ENCODE measurements at places on chromosomes 13 and 19.

DNA sequence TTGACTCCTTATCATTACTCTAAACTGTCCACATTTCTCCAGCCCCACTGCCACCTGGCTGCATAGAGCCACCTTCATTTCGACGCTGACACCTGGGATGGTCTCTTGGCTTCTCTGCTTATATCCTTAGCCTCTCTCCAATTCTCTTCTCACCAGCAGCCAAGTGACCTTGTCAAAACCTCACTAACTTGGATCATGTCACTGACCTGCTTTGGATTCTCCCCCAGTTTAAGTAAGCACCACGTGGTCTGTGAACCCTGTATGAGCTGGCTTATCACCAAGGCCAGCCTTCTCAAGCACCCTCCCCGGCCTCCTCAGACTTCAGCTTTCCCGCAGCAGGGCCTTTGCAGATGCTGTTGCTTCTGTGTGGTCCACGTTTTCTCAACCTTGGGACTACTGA lies 12.3 kb upstream of the GGACT start:
- H3K4me3 ChIP-seq, result no peak overlapping the region
- no peaks in the 10 kb centered on the region for H3K36me3 ChIP-seq
- DNase-seq, result no peak
- H3K4me1 ChIP-seq, result no peaks in the 10 kb centered on the region
- no peak overlapping the region for H3K27ac ChIP-seq

DNA sequence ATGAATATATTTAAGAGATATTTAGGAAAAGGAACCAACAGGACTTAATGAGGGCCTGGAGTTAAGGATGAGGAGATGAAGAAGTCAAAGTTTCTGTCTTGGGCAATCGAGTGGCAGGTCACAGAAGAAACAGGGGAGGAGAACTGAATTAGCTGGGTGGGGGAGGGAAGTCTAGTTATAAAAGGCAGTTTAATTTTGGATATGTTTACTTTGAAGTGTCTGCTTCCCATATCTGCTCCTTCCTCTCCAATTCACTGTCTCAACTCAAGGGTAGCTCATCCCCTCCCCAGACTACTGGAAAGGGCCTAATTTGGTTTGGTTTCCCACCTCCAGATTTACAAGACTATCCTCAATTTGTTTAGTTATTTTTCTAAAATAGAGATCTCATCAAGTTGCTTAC lies 195.9 kb downstream of the VWA8 start:
- no peaks in the 10 kb centered on the region for H3K4me1 ChIP-seq
- no peak overlapping the region for H3K27ac ChIP-seq
- no peak overlapping the region for H3K4me3 ChIP-seq
- H3K27me3 ChIP-seq, result no peaks in the 10 kb centered on the region
- no peak for DNase-seq
- no peaks in the 10 kb centered on the region for H3K36me3 ChIP-seq

DNA sequence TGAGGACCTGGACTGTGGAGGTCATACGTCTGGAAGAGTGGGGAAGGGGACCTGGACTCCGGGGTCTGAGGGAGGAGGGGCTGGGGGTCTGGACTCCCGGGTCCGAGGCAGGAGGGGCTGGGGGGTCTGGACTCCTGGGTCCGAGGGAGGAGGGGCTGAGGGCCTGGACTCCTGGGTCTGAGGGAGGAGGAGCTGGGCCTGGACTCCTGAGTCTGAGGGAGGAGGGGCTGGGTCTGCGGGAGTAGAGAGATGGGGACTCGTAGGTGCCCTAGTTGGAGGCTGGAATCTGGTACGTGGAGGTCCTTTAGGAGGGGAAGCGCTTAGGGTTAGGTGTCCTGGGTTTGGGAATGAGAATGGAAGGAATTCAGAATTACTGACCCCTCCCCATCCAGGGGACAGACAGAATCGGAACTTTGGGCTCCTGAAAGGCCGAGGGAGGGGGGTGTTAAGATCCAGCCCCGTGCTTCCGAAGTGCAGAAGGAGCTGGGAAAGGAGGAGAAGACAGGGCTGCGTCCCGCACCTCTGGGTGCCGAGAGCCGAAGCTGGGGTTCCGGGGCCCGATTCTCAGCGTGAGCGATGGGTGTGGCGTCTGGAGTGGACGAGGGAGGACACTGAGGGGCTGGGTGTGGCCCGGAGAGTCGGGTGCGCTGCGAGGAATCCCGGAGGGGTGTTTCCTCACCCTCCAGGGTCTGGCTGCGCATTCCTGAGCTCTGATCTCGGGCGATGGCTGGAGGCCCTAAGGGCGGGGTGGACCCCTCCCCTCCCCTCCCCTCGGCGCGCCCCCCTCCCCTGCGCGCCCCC lies 608 bp downstream of the MYADM start:
- H3K36me3 ChIP-seq, result peaks cover 23% of the 10 kb centered on the region
- H3K27ac ChIP-seq, result peak overlapping the region; percentile 98
- no peaks in the 10 kb centered on the region for H3K27me3 ChIP-seq
- DNase-seq, result peak; percentile 47

DNA sequence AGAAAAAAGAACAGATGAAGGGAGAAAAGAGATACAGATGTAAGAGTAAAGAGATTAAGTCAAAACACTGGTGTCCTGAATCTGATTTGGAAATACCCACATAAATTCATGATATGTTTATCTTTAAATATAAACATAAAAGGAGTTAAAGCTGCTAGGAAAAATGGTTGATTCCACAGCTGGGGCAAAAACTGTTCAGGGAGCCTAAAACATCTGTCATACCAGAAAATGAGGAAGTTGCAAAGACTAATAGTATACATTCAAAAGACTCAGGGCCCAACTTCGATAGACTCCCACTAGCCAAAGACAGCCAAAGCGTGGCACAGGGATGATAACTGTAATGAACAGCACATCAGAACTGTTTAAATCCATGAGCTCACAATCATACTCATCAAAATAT lies 62.0 kb downstream of the ABCC4 start:
- no peaks in the 10 kb centered on the region for H3K27me3 ChIP-seq
- H3K4me1 ChIP-seq, result peaks cover 8% of the 10 kb centered on the region
- no peaks in the 10 kb centered on the region for H3K36me3 ChIP-seq
- no peak overlapping the region for H3K4me3 ChIP-seq
- no peak overlapping the region for H3K27ac ChIP-seq

GRCh38 chr13:48969685-48970084 lies 6.0 kb upstream of the FNDC3A start:
- peaks cover 6% of the 10 kb centered on the region for H3K4me1 ChIP-seq
- no peak for DNase-seq
- peaks cover 14% of the 10 kb centered on the region for H3K27me3 ChIP-seq
- H3K4me3 ChIP-seq, result no peak overlapping the region
- no peaks in the 10 kb centered on the region for H3K36me3 ChIP-seq

GRCh38 chr13:67632590-67632989 lies 402.5 kb upstream of the PCDH9 start:
- H3K4me1 ChIP-seq, result no peaks in the 10 kb centered on the region
- no peak overlapping the region for H3K27ac ChIP-seq
- H3K36me3 ChIP-seq, result no peaks in the 10 kb centered on the region
- no peak for DNase-seq
- H3K27me3 ChIP-seq, result no peaks in the 10 kb centered on the region
- H3K4me3 ChIP-seq, result no peak overlapping the region

DNA sequence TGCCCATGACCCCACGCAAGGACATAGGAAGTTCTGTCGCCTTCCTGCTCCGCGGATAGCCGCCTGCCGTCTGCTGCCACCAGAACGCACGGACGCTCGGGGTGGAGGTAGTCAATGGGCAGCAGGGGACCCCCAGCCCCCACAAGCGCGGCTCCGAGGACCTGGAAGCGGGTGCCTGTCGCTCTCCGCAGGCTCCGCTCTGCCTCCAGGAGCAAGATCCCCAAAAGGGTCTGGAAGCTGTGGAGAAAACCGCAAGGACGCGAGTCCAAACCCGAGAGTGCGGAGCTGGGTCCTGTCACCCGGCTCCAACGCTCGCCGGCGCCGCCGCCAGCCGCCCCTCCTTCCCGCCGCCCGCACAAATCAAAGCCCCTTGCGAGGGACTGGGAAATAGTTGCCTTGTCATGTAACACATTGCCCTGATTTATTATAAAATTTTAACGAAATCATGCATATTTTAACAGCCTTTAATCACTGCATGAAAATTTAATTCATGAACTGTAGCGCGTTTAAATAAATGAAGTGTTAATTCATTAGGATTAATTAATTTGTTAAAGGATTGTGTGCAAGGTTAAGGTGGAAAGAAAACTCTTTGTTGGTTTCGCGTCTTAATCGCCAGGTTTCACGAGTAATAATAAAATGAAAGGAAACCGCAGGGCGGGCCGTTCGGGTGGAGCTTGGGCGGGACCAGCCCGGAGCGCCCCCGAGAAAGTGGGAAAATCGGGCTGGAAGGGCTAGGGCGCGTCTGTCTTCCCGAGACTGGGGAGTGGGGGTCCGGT lies 5.5 kb upstream of the POU4F1 start:
- peaks cover 3% of the 10 kb centered on the region for H3K27me3 ChIP-seq
- no peak overlapping the region for H3K27ac ChIP-seq
- peak overlapping the region; percentile 58 for H3K4me3 ChIP-seq
- H3K4me1 ChIP-seq, result peaks cover 33% of the 10 kb centered on the region

DNA sequence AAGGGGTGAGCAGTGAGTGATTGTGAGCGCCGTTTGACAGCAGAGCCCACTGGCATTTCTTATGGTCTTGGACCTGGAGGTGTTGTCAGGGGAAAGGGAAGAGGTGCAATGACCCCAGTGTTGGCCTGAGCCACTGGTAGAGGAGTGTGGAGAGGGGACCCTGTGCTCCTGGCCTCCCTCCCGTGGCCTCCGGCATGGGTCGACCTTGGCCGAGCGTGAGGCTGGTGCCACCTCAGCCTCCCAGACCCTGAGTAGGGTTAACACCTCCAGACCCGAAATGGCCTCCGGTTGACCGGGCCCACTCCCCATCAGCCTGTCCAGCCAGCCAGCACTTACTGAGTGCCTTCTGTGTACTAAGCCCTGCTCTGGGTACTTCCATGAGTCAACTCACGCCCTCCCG lies 6.5 kb downstream of the TRAPPC5 start:
- H3K27me3 ChIP-seq, result peaks cover 3% of the 10 kb centered on the region
- H3K4me3 ChIP-seq, result no peak overlapping the region
- H3K4me1 ChIP-seq, result peaks cover under 1% of the 10 kb centered on the region
- 0 out of 3 replicates have a peak, but pooled peaks cover under 1% of the 10 kb centered on the region for H3K36me3 ChIP-seq
- no peak overlapping the region for H3K27ac ChIP-seq

DNA sequence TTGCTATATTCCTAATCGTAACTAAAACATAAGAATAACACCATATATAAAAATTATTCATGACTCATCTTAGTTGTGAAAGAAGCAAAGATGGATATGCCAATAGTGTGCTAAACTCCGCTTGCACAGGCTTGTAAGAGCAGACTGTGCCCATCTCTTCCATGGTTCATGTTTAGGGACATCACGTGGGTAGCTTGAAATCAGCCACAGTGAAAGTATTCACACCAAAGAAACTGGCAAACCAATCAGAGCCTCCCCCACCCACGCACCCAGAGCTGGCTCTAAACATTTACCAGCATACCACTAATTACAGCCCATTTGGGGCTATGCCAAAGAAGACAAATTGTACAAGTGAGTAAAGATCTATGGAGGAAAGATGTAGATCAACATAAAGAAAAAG lies 147.5 kb downstream of the DIAPH3 start:
- H3K4me1 ChIP-seq, result no peaks in the 10 kb centered on the region
- H3K4me3 ChIP-seq, result no peak overlapping the region
- DNase-seq, result no peak
- H3K36me3 ChIP-seq, result no peaks in the 10 kb centered on the region
- no peaks in the 10 kb centered on the region for H3K27me3 ChIP-seq
- H3K27ac ChIP-seq, result no peak overlapping the region

- no peak overlapping the region for H3K27ac ChIP-seq
- H3K36me3 ChIP-seq, result no peaks in the 10 kb centered on the region
- H3K4me1 ChIP-seq, result peaks cover 82% of the 10 kb centered on the region
- H3K4me3 ChIP-seq, result no peak overlapping the region
Measured at GRCh38 chr19:8146877-8147581, 2.4 kb downstream of the FBN3 start.

DNA sequence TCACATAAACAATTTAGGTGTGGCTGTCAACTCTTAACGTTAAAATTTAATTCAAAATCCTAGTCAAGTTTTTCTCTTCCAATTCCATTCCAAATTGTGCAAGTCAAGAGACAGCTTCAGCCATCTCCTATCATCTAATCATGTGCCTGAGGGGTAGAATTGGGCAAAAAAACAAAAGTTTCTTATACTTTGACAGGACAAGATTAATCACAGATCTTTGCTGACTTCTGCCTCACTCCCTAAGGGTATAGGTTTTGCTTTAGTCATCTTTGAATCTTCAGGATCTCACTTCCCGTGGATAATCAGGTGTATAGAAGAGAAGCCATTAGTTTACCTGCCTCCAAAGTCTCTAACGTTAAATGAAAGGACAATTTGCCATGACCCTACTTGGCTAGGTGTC lies 24.6 kb downstream of the RNF17 start:
- no peaks in the 10 kb centered on the region for H3K4me1 ChIP-seq
- DNase-seq, result no peak
- H3K27me3 ChIP-seq, result no peaks in the 10 kb centered on the region
- H3K4me3 ChIP-seq, result no peak overlapping the region

GRCh38 chr19:57830071-57830602 lies at the start of gene ZNF587B:
TSS of gene ZNF587B (plus strand) at chr19:57830299. CDS start at chr19:57830529, 230 bp downstream.
- DNase-seq, result peak; percentile 47
- H3K27ac ChIP-seq, result peak within 1 kb of the TSS; percentile 66
- H3K4me3 ChIP-seq, result no peak within 1 kb of the TSS
- H3K4me1 ChIP-seq, result peaks cover 34% of the 10 kb centered on the region

DNA sequence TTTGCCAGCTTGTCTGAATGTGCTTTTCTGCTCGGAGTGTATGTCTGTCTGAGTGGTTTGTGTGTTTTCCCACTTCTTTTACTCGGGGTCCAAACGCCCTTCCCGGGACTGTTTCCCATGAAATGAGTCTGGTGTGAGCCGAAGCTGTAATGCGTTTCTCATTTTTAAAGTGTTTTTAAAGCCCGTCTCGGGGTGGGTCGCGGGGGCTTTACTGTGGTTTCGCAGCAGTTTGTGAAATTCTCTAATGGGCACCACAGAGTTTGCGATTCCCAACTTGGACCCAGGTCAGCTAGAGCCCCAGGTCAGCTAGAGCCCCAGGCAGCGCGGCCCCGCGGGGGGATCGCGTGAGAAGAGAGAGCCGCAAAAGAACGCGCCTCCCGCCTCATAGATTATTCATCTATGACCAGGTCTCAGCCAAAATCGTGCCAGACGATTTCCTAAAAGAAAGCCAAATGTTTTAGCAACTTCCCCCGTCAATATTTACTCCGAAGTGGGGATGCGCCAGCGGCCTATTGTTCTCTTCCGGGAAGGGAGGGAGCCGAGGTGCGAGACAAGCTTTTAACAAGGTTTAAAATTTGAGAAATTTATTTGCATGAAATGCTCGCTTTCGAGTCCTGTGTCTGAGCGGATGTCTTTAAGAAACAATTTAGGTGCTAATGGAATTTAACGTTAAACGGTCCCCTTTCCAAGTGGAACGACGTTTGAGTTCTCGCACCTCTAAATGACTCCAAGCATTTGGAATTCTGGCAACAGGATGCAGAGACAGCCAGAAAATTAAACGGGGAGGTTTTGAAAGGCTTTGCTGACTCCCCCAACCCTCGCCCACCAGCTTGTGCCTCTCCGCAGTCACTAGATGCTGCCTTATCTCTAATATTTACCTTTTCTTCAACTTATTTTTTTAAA lies 2.2 kb downstream of the ZIC2 start:
- H3K36me3 ChIP-seq, result no peaks in the 10 kb centered on the region
- peaks cover 27% of the 10 kb centered on the region for H3K4me1 ChIP-seq
- H3K27ac ChIP-seq, result no peak overlapping the region
- no peak for DNase-seq
- peaks cover 7% of the 10 kb centered on the region for H3K27me3 ChIP-seq

All from HepG2 (cell line).